GDM1 (cell line): ENCODE measurements at places on chromosomes 6 and 20.

- no peak for DNase-seq
Measured at GRCh38 chr6:125037827-125038226, 75.6 kb downstream of the RNF217 start.

GRCh38 chr6:118419448-118420394 lies 128.4 kb upstream of the PLN start:
- no peak for DNase-seq

DNA sequence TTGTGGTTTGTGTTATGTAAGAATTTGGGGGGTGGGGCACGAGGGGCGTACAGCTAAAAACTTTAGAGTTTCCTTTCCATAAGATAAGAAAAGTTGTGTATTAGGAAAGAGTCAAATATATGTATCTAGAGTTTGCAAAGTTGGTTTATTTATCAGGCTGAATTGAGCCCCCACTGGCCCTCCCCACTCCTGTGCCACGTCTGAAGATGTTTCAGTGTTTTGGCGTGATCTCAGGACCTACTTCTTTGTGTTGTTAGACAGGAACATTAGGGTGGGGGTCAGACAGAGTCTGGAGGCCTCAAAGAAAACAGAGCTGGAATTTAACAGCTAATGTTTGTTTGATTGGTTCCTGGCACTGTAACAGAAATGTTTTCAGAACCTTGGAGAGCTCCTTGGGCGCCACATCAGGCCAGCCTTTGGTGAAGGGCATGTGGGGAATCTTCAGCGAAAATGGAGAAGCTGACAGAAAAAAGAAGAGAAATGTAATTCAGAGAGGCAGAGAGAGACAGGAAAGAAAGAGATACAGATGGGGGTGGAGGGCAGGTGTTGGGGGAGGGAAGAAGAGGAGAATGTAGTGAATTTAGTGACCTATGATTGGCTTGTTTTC lies 674 bp downstream of the NRSN1 start:
- peak; percentile 6 for DNase-seq

- no peak for DNase-seq
Measured at GRCh38 chr6:3208098-3208774, 19.2 kb downstream of the TUBB2B start.
